ENCODE measurements at places on chromosomes 3 and 15. TPM values are rescaled to one million over a fixed set of nuclear protein-coding genes. Genes with fewer than 3 reads are reported as not detected.

The GOLGA6B gene
- 1.0 TPM for total RNA-seq

The LYZL4 gene
- not detected for total RNA-seq

The ACTC1 gene
- not detected for total RNA-seq

The DAZL gene
- total RNA-seq = not detected

The FBN1 gene
- 20.1 TPM for total RNA-seq

The SCN5A gene
- not detected for total RNA-seq

The EPHB3 gene
- 0.84 TPM for total RNA-seq

The KLHL6 gene
- 1.6 TPM for total RNA-seq

The ATP8B4 gene
- total RNA-seq = 19.7 TPM

DNA sequence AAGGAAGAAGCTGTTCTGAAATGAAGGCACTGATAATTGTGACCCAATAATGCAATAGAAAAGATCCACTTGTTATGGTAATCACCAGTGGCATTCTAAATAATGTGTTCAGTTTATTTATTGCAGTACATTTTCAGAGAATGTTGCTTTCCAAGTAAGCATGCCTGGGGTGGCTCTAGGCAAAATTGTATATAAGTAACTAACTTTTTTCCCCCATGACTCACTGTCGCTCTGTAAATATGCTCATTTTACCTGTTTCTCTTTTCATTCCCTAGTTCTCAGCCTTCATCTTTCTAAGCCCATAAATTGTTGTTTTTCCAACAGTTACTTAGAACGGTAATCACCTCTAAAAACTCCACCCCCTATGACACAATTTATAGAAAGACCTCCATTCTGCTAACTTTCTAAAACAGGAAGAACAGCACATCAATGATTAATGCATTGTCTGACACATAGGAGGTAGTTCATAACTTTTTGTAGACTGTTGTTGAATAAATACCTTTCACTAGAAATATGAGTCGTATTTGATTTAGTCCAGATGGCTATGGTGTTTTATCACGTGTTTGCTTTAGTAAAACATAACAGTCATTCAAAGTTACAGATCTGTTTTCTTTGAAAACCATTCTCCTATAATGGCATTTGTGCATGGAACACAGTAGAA, 143.1 kb downstream of the LSAMP start:
- H3K27ac ChIP-seq = no peak overlapping the region
- H3K4me3 ChIP-seq = no peak overlapping the region
- H3K36me3 ChIP-seq = no peaks in the 10 kb centered on the region
- no peaks in the 10 kb centered on the region for H3K4me1 ChIP-seq

DNA sequence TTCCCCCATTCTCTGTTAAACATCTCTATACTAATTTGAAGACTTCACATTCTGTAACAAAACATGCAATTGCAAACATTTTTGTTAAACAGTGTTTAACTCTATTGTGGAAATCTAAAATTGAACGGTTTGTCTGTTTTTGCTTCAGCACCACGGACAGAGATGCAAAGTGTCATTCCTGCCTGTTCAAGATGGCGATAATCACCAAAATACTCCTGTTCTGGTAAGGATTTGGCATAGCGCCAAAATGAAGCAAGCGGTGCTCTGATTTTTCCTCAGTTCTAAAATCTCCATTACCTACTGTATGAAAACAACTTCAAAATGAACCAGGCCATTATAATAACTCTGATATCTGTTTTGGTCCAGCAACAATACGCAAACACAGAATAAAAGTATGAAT, 129.7 kb upstream of the TUSC7 start:
- no peaks in the 10 kb centered on the region for H3K27me3 ChIP-seq
- no peaks in the 10 kb centered on the region for H3K36me3 ChIP-seq
- H3K27ac ChIP-seq = no peak overlapping the region
- no peaks in the 10 kb centered on the region for H3K4me1 ChIP-seq
- no peak for DNase-seq

- no peak for DNase-seq
- no peak overlapping the region for H3K27ac ChIP-seq
- no peaks in the 10 kb centered on the region for H3K27me3 ChIP-seq
- no peaks in the 10 kb centered on the region for H3K4me1 ChIP-seq
These were observed 227.6 kb upstream of the TBC1D5 start for GRCh38 chr3:17969985-17970568.

- peaks cover 11% of the 10 kb centered on the region for H3K4me1 ChIP-seq
- H3K4me3 ChIP-seq = no peak overlapping the region
- no peaks in the 10 kb centered on the region for H3K27me3 ChIP-seq
- H3K36me3 ChIP-seq = no peaks in the 10 kb centered on the region
- H3K27ac ChIP-seq = peak overlapping the region; percentile 30
These were observed 3.3 kb downstream of the ABHD14A start for GRCh38 chr3:51978143-51978502.

DNA sequence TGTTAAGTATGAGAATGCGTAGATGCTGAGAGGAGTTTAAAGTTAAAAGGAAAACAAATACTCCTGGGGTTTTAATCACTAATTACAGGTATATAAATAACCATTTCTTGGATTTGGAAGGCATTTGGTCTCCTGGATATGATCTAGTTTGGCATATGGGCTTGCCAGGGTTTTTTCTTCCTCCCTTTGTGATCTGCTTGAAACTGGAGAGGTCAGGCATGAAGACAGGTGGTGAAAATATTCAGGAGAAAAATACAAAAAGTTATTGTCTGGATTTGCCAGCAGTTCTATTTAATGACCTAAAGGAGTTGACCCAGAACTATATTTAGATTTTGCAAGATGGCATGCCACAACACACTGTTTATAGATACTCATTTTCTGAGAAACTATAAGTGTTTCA, 136.3 kb downstream of the DIPK2A start:
- peaks cover 17% of the 10 kb centered on the region for H3K4me1 ChIP-seq
- DNase-seq = no peak
- H3K27me3 ChIP-seq = no peaks in the 10 kb centered on the region
- H3K27ac ChIP-seq = no peak overlapping the region

GRCh38 chr15:100737214-100737613, 134.8 kb downstream of the ASB7 start:
- H3K27me3 ChIP-seq = peaks cover 11% of the 10 kb centered on the region
- no peaks in the 10 kb centered on the region for H3K36me3 ChIP-seq
- no peak overlapping the region for H3K27ac ChIP-seq
- no peak overlapping the region for H3K4me3 ChIP-seq
- no peaks in the 10 kb centered on the region for H3K4me1 ChIP-seq

DNA sequence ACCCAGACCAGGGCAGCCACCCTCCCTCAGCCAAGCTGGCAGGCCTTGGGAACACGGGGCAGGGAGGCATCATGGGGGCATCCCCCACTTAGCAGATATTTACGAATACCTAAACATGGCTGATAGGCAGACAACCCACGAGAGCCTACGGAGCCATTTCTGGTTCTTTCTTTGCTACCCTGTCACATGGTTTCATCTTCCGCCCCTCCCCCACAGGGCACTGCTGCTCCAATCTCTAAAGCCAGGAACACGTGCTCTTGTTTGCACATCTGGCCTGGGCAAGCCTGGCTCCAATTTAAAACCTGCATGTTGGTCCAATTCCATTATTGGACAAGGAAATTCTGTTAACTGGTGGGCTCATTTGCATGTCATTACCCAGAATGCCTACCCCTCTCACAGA, 447.4 kb upstream of the NR2F2 start:
- H3K4me3 ChIP-seq = no peak overlapping the region
- no peak for DNase-seq
- H3K4me1 ChIP-seq = no peaks in the 10 kb centered on the region
- H3K27ac ChIP-seq = no peak overlapping the region
- H3K27me3 ChIP-seq = no peaks in the 10 kb centered on the region
- H3K36me3 ChIP-seq = no peaks in the 10 kb centered on the region

GRCh38 chr3:141625506-141625905, 112.6 kb upstream of the RNF7 start:
- no peaks in the 10 kb centered on the region for H3K4me1 ChIP-seq
- no peak for DNase-seq
- H3K36me3 ChIP-seq = no peaks in the 10 kb centered on the region

DNA sequence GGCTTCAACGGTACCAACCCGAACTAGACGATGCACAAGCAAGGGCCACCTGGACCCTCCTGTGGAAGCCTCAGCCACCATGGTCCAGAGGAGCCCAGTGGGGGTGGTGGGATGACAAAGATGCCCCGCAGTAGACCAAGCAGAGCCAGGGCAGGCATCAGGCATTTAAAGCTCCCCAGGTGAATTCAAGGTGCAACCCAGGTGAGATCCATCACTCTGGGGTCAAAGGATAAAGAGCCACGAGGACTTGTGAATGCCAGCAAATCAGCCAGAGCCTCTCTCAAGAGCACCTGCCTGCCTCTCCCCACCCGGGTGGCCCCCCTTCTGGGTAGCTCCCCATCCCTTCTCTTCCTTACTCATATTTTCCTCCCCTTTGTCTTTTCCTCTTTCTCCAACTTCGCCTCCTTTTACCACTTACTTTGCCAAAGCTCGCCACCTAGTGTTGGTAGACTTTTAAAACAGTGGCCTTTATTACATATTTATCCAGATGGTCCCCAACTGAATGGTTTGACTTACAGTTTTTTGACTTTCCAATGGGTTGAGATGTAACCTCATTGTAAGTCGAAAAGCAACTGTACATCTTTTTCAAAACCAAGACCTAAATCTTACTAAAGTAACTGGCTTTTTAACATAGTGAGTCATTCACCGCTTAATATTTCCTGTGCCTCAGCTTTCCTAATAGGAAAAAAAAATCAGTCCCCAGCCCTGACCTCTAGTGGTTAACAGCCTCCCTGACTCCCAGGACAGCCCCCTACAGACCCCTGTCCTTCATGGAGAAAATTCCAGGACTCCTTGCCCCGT, 18.8 kb downstream of the PLA2G4F start:
- no peak overlapping the region for H3K27ac ChIP-seq
- no peaks in the 10 kb centered on the region for H3K27me3 ChIP-seq

- H3K27ac ChIP-seq = no peak overlapping the region
- no peaks in the 10 kb centered on the region for H3K27me3 ChIP-seq
- no peaks in the 10 kb centered on the region for H3K36me3 ChIP-seq
- no peaks in the 10 kb centered on the region for H3K4me1 ChIP-seq
These were observed 104.6 kb downstream of the ZIC1 start for GRCh38 chr3:147513785-147514184.

DNA sequence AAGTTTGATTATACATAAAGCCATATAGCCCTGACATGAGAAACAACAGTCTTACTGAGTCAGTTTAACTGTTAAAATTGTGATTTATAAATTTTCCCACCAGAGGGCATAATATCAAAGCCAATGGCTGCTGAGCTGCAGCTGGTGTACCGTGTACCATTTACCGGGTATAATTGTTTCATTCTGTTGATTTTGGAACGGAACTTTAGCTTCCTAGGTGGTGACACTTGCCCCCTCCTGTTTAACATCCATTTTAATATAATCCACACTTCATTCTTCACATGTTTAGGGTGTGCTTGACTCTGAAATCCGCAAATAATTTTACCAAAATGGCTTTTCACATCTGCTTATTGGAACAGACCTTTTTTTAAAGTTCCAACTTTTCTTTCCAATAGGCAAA, 72.8 kb downstream of the SLC9A9 start:
- no peaks in the 10 kb centered on the region for H3K4me1 ChIP-seq
- no peak overlapping the region for H3K27ac ChIP-seq
- no peak for DNase-seq
- H3K27me3 ChIP-seq = no peaks in the 10 kb centered on the region
- H3K36me3 ChIP-seq = no peaks in the 10 kb centered on the region

DNA sequence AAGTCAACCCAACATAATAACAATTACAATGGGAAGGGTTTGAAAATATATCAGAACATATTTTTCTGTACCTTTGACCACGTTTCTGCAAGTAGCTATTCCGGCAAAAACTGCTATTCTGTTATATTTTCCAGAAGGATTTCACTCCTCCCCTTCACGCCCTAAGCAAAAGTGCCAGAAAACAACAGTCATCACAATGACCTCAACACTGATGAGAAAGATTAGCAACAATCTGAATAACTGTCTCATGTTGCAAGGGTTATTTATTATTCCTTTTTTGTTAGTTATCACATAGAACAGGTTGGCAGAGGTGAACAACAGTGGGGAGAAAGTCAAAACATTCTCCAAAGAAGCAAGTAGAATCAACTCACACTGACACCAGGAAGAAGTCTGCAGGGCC, 269.4 kb upstream of the ARRDC4 start:
- no peaks in the 10 kb centered on the region for H3K27me3 ChIP-seq
- H3K4me3 ChIP-seq = no peak overlapping the region
- H3K4me1 ChIP-seq = no peaks in the 10 kb centered on the region
- no peak for DNase-seq
- no peaks in the 10 kb centered on the region for H3K36me3 ChIP-seq
- H3K27ac ChIP-seq = no peak overlapping the region

DNA sequence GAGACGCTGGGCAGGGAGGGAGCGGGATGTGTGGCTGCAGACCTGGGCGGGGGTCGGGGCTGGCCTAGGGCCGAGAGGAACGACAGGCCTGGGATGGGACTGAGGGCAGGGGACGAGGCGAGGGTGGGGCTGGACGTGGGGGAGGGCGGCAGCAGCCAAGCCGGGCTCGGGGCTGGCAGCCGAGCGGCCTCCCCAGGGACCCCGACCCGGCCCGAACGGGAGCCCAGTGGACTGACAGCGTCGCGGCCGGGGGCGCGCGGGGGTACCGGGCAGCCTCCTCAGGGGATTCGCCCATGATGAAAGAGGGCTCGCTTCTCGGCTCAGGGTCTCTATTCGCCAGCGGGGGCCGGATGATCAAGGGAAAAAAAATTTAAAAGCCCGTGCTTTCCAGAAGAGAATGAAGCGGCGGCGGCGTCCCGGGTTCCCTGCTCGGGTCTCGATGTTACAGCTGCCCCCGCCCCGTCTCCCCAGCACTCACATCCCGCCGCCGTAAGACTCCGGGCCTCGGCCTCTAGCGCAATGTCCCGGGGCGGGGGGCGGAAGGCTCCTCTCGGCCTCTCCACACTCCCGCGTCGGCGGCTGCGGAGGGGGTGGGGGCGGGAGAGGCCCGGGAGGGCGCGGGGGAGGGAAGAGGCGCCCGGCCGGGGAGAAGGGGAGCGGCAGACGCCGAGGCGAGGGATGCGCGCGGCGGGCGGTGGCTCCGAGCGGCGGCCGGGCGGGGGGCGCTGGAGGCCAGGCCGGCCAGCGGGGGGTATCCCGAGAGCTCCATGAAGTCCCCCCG, 4.3 kb downstream of the PTH1R start:
- no peaks in the 10 kb centered on the region for H3K27me3 ChIP-seq
- H3K4me1 ChIP-seq = peaks cover 7% of the 10 kb centered on the region
- no peak overlapping the region for H3K4me3 ChIP-seq

- H3K4me3 ChIP-seq = no peak overlapping the region
- H3K36me3 ChIP-seq = no peaks in the 10 kb centered on the region
- H3K27ac ChIP-seq = no peak overlapping the region
- no peaks in the 10 kb centered on the region for H3K27me3 ChIP-seq
- H3K4me1 ChIP-seq = peaks cover 9% of the 10 kb centered on the region
- no peak for DNase-seq
These were observed 155.5 kb downstream of the FNDC3B start for GRCh38 chr3:172194702-172195406.

- H3K4me3 ChIP-seq = no peak overlapping the region
- no peaks in the 10 kb centered on the region for H3K27me3 ChIP-seq
- DNase-seq = no peak
- no peaks in the 10 kb centered on the region for H3K36me3 ChIP-seq
- H3K4me1 ChIP-seq = no peaks in the 10 kb centered on the region
These were observed 355.5 kb downstream of the TIGIT start for GRCh38 chr3:114649331-114649730.

Data from liver (tissue), 10 donors.